ENCODE measurements at places on chromosomes 3 and 15. TPM values are rescaled to one million over a fixed set of nuclear protein-coding genes. Genes with fewer than 3 reads are reported as not detected.

GRCh38 chr3:28846971-28847478 lies 433.8 kb upstream of the RBMS3 start:
- DNase-seq: no peak

DNA sequence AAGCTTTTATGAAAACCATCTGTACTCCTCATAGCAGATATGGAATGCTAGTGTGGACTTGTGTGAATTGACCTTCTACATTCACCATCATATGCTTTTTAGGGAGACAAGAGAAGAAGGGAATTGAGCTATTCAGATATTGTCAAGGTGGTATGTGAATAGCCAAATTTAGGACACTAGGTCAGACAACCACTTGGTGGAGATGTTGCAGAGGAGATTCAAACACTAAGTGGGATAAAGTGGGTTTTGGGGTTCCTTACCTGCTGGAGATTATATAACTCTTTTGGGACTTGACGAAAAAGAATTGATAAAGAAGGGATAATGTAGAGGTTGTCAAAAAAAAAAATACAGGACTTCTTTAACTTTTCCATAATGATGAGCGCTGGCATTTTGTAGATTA lies 231.8 kb upstream of the THRB start:
- DNase-seq: no peak

- DNase-seq: no peak
These were observed 84.6 kb upstream of the DCBLD2 start for GRCh38 chr3:98986073-98986472.

DNA sequence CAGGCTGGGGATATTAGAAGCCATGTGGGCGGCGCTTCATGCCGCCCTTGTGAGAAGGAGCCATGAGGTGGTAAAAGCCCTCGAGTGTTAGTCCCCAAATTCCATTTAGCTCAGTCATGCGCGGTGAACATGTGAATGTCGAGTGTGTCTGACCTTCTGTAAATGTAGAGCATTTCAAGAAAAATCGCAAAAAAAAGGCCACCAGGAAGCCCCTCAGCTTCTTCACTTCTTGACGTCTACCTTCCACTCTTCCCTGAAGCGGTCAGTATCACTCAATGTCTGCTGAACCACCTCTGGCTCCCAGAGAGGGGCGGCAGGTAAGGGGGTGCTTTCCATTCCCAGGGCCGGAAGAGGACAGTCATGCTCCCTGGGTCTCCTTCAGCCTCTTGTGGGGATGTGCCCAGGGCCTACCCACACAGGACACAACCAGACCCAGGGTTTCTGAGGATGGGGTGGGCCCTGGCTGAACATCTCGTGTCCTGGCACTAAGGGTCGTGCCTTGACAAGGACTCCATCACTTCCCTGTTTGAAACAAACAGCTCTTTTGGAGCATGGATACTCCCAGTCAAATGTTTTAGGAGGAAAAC lies 274.9 kb downstream of the FAM43A start:
- DNase-seq: no peak

- DNase-seq: no peak
These were observed 843 bp downstream of the GLCE start for GRCh38 chr15:69161079-69161877.

- no peak for DNase-seq
These were observed 111.2 kb upstream of the SETMAR start for GRCh38 chr3:4191971-4192370.

DNA sequence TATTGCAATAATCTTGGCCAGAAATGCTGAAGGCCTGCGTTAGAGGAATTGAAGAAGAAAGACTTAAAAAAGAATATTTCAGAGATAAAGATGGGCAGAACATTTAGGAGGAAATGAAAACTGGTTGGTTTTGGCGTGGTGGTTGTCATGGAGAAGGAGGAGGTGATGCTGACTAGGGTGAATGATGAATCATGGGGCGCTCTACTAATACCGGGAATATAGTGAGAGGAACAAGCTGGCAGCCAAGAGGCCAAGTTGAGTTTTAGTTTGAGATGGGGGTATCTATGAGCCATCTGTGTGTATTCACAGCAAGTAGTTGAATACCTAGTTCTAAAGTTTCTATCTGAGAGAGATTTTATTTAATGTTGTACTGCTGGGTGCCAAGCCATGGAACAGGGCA lies 6.8 kb upstream of the GAP43 start:
- no peak for DNase-seq

- DNase-seq: no peak
These were observed 56.5 kb upstream of the MYO5C start for GRCh38 chr15:52352086-52352485.

DNA sequence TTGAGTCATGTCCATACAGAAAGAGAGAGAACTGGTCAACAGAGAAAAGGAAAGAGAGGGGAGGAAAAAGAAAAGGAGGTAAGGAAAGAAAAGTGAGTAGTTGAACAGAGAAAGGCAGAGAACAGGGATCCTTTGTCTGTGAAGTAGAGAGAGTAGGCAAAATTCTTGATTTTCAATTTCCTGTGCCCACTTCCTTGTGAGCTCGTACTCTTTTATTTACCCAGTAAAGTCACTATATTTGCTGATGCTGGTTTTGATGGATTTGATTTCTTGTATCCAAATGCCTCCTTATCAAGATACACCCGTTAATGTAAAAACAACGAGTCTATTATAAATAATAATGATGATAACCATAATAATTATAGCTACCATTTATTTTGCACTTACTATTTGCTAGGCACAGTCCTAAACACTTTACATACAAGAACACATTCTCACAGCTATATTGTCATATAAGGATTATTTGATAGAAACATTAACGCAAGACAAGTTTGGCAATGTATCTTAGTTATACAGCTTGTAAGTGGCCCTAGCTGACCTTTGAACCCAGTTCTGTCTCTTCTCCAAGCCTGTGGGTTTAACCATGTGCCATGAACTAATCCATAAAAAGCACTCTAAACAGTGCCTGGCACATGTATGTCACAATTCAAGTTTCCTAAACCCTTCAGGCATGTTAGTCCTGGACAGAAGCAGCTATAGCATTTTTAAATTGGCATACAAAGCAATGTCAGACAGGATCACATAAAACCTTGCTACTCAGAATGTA lies 6.7 kb upstream of the P2RY1 start:
- DNase-seq: no peak

GRCh38 chr3:186515125-186515524 lies 29.1 kb downstream of the CRYGS start:
- no peak for DNase-seq

GRCh38 chr15:46242935-46243334 lies 608.1 kb downstream of the SQOR start:
- DNase-seq: no peak

DNA sequence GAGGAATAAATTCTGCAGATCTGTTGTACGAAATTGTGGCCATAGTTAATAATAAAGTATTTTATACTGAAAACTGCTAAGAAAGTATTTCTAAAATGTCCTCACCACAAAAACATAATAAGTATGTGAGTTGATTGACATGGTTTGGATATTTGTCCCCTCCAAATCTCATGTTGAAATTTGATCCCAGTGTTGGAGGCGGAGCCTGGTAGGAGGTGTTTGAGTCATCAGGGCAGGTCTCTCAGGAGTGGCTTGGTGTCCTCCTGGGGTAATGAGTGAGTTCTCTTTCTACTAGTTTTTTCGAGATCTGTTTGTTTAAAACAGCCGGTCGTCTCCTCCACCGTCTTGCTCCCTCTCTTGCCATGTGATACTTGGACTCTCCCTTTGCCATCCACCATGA lies 424.1 kb upstream of the KCNMB2 start:
- DNase-seq: no peak

GRCh38 chr3:85535517-85535916 lies 576.7 kb downstream of the CADM2 start:
- DNase-seq: no peak

GRCh38 chr3:21642433-21642832 lies 108.6 kb downstream of the ZNF385D start:
- no peak for DNase-seq

GRCh38 chr15:94272251-94272898 lies 41.0 kb downstream of the MCTP2 start:
- no peak for DNase-seq

DNA sequence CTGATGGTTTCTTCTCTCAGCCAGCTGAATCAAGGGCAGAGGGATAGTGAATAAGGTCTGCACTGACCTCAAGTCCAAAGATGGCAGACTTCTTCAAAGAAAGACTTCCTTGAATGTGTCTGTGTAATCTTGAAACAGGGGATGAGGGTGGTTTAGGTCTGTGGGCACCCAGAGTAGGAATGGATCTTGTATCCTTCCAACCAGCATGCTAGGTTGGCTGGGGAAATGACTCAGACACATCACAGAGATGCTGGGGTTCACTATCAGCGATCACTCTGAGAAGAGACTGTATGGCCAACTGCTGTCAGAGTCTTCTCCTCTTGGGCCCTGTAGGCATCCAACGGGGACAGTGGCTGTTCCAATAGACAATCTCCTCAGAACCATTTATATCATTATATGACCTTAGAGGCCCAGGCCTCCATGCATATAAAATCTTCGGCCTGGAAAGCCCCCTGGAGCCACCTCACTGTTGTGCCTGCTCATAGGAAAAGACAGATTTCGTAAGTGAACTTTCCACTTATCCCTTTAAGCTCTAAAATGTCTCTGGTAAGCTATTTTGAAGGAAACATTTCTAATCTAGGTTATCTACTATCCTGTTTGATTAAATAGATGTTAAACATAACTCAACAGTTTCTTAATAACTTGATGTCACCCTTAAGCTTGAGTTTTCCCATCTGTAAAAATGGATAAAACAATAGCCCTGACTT lies 58.5 kb downstream of the TIPARP start:
- DNase-seq: no peak

GRCh38 chr3:82030916-82031315 lies 269.5 kb upstream of the GBE1 start:
- no peak for DNase-seq

DNA sequence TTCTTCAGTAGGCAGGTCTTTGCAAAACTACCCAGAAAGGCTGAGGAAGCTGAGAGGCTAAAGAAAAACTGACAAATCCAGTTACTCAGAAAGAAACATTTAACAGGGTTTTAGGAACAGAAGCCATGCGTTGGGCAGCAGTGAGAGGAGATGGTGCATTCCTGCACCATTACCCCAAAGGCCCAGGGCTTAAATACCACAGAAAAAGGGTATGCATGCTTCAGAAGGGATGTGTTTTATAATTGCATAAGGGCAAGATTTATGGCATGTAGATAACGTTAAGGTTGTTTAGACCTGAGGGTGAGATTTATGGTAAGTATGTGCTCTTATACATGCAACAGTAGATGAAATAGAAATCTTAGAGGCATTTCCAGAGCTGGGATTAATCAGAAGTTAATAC lies 10.0 kb downstream of the C3orf52 start:
- no peak for DNase-seq

GRCh38 chr3:171230865-171231264 lies 204.3 kb upstream of the SLC2A2 start:
- DNase-seq: no peak

- no peak for DNase-seq
These were observed 850.8 kb upstream of the ROBO1 start for GRCh38 chr3:80618295-80619256.

DNA sequence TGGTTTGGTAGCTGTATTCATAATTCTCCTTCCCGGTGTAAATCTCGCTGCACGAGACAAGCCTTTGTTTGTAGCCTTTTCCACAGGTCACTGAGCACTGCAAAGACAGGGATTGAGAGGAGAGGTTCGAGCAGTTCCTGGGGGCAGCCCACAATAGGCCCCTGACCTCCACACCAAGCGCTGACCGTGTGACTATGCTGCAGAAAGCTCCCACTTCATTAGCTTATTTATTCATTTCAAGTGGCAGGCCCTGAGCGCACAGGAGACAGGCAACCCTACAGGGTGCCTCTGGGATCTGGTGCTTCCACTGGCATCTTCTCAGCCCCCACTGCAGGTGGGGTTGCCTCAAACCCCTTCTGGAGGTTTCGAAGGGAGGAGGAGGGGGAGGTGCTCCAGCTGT lies 140.9 kb downstream of the ADAMTS9 start:
- DNase-seq: no peak

- DNase-seq: peak; percentile 92
These were observed 21.8 kb upstream of the NFKBIZ start for GRCh38 chr3:101827211-101828174.

GRCh38 chr3:160049038-160049437 lies 60.4 kb downstream of the IL12A start:
- no peak for DNase-seq

- no peak for DNase-seq
These were observed 37.2 kb upstream of the ANPEP start for GRCh38 chr15:89851673-89852341.

GRCh38 chr3:111976254-111976653 lies 2.6 kb upstream of the ABHD10 start:
- no peak for DNase-seq

DNA sequence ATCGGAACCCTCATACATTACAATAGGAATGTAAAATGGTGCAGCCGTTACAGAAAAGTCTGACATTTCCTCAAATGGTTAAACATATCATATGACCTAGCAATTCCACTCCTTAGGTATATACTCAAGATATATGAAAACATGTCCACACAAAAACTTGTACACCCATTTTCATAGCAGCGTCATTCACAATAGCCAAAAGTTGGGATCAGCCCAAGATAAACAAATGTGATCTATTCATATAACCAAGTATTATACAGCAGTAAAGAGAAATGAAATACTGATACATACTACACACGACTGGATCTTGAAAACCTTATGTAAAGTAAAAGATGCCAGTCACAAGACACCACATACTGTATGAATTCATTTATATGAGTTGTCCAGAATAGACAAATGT lies 102.4 kb downstream of the MSL2 start:
- DNase-seq: no peak

The MAGEF1 gene
- total RNA-seq: 31.3 TPM

The PLCH1 gene
- total RNA-seq: not detected

The GRAMD1C gene
- 1.1 TPM for total RNA-seq

The TRIM71 gene
- total RNA-seq: not detected

The TJP1 gene
- total RNA-seq: 101 TPM

The MLF1 gene
- total RNA-seq: 14.3 TPM

The PLA2G4D gene
- not detected for total RNA-seq

The CFAP161 gene
- 0.52 TPM for total RNA-seq

The CNTN4 gene
- 48.3 TPM for total RNA-seq

The SKOR1 gene
- total RNA-seq: 0.76 TPM

The APOD gene
- 388 TPM for total RNA-seq

The PLXND1 gene
- 155 TPM for total RNA-seq

The PLEKHO2 gene
- total RNA-seq: 40.9 TPM

The SKIL gene
- 77.2 TPM for total RNA-seq

The PRSS50 gene
- not detected for total RNA-seq

The LYZL4 gene
- not detected for total RNA-seq

The MYLK gene
- total RNA-seq: 1,887 TPM

The PIERCE2 gene
- 1.4 TPM for total RNA-seq

The MASP1 gene
- total RNA-seq: 13.9 TPM

All from posterior vena cava (tissue), 2 donors.